ENCODE measurements at places on chromosomes 16 and 17. TPM values are rescaled to one million over a fixed set of nuclear protein-coding genes. Genes with fewer than 3 reads are reported as not detected.

The SSH2 gene
- 27.3 TPM for total RNA-seq

The HSPB9 gene
- total RNA-seq, result not detected

The TMEM92 gene
- not detected for total RNA-seq

The EVI2A gene
- 37.7 TPM for total RNA-seq

The RPUSD1 gene
- total RNA-seq, result 44.4 TPM

The TLCD2 gene
- 0.21 TPM for total RNA-seq

The CDK3 gene
- total RNA-seq, result 4.1 TPM

The PPL gene
- total RNA-seq, result not detected

The ABCA3 gene
- total RNA-seq, result 7.4 TPM

The WFDC1 gene
- total RNA-seq, result not detected

The CETP gene
- total RNA-seq, result not detected

The IRX6 gene
- total RNA-seq, result not detected

The SPIRE2 gene
- total RNA-seq, result 0.57 TPM

The LDAF1 gene
- total RNA-seq, result 9.3 TPM

The CTRL gene
- total RNA-seq, result 4.5 TPM

The C16orf89 gene
- total RNA-seq, result not detected

The OR3A3 gene
- not detected for total RNA-seq

The TBC1D3C gene
- total RNA-seq, result 2.3 TPM

All from activated CD8-positive, alpha-beta memory T cell treated with anti-CD3 and anti-CD28 coated beads for 36 hours (primary cell).